Iris pigment epithelial cell (primary cell): ENCODE measurements at places on chromosomes 2 and 18.

DNA sequence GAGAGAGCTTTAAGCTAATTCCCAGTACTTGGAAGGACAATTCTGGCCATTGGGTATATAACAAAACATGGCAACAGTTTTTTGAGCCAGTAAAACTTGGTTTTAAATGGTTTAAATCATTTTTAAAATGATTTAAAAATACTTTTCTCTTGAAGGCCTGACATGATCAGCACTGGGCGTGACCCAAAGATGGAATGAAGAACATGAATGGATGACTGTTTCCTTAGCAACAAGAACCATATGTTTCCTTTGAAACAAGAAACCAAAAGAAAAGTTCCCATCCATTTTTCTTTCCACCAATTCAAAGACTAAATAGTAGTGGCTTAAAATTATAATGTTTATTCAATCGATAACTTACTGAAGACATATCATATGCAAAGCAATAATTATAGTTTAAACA is 348.3 kb upstream of the FIGN start:
- no peak for DNase-seq

DNA sequence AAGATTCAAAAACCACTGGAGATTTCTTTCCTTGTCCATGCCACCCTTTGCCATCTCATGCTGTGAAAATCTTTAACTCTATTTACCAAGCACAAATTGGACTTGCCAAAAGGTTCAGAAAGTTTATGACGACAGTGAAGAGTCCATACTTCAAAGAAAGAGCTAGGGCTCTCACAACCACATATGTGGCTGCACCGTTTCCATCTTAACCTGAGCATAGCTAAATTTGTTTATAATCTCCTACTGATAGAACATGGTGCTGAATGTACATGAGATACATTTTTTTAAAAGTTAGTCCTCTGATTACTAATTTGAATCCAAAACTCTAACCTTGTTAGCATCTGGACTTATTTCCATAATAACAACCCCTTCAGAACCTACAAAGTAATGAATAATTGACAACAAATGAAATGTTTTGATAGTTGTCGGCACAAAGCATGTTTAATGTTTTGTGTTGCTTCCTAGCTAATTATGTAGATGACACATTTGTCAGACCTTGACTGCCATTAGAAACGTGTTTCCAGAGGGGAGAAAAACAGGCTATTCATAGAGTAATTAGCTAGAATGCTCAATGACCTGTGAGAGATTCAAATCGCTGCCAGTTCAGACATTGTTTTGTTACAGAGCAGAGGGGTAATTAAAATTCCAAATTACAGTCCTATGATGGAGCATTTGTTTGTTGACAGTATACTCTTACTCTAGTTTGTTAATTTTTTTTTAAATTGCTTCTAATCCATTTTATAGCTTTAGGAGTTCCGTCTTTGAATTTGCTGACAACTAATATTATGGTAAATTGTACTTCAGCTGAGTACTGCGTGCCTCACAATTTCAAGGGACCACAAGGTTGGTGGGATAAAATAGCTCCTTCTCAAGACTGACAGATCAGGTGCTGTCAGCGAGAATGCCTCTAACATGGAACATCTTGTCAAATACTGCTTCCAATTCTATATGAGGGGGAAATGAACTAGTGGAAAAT is 31.8 kb downstream of the ARHGAP15 start:
- DNase-seq: no peak

GRCh38 chr2:60495041-60495625 is 58.3 kb downstream of the BCL11A start:
- no peak for DNase-seq

GRCh38 chr2:158232476-158232875 is 130.8 kb downstream of the UPP2 start:
- DNase-seq: peak; percentile 56

DNA sequence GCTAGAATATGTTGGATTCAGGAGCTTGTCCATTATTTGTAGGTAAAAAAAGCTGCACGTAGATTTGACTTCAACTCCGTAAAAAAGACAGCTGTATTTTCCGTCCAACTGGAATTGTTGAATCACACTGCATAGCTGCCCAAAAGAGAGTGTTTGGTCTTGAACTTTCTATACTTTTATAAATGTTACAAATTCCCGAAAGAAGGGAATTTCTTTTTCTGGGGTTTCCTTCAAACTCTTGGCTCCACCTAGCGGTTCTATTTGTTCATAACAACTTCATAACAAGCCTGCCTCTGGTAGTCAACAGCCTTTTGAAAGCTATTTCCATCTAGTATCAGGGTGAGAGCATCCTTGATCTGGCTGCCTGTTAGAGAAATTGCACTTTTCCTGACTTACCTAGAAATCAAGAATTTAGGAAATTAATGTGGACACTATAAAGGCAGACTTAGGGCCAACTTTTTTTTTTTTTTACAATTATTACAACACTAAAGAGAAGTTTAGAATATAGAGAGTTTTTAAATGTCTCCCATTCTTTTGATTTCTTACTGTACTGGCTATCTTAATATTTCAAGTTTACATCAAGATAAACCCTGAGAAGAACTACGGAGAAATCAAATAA is 48.1 kb downstream of the TMEM185B start:
- DNase-seq: peak; percentile 69

- no peak for DNase-seq
Measured at GRCh38 chr2:103008586-103008985, 246.8 kb downstream of the TMEM182 start.

DNA sequence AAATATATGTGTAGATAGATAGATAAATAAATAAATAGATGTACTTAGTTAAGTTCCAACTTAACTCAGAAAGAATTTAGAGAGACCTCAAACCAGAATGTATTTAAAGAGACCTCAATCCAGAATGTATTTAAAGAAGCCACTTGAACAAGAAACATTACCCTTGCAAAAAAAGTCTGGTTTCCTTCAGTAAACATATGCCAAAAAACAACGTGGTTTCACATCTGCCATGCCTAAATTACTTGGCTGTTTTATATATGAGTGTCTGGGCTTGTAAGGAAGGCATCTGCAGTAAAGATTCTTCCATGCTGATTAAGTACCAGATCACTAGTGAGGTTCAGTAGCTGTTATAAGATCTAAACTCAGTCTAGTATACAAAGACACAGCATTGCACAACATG is 29.1 kb upstream of the RPE start:
- no peak for DNase-seq

DNA sequence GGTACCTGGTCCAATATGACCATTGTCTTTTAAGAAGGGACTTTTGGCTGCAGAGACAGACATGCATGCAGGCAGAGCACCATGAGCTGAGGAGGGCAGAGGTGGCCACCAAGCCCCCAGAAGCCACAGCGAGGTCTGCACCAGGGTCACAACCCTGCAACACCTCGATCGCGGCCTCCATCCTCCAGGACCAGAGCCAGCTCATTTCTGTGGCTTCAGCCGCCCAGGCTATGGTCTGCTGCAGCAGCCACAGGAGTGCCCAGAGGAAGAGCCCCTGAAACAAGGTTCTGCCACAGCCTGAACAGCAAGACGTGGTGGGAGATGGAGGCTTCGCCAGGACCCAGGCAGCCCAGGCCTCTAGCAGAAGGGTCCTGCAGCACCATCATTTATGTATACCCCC is 53.9 kb downstream of the ANKMY1 start:
- DNase-seq: no peak

DNA sequence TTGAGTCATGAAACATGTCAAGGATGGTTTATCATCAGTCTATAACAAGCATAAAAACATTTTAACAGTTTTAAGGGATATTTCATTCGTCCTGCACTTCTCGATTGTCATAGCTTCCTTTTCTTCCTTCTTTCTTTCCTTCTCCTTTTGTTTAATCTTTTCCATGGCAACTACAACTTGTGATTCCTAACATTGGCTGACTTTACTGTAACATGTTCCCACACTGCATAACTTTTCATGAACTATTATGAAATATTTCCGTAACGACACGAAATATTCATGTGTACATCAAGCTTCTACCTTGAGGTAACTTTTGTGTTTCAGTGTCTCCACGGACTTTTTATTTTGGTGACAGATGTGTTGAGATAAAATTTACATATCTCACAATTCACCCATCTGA is 134.4 kb downstream of the ACTR3 start:
- no peak for DNase-seq
